ENCODE measurements at places on chromosomes 11 and 22.

GRCh38 chr11:121595717-121596161, 143.0 kb upstream of the SORL1-AS1 start:
- DNase-seq = peak; percentile 35

- DNase-seq = no peak
Observed at GRCh38 chr11:76339221-76339620, 41.7 kb downstream of the THAP12 start.

DNA sequence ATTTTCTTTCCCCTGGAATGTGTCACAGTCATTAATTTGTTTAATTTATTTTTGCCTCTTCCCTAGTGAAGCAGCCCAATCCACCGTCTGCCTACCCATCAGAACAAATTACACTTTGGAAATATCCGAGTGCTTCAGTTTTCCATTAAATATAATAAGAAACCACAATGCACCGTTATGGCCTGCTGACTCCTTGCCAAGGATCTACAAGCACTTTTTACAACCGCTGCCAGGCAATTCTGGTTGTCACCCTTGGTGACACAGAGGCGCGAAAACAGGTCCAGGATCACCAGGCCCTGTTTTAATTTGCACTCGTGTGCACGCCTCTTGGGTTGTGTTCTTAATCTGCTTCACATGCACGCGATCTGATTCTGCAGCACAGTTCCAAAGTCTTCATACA, 43.9 kb downstream of the KIRREL3 start:
- DNase-seq = no peak

DNA sequence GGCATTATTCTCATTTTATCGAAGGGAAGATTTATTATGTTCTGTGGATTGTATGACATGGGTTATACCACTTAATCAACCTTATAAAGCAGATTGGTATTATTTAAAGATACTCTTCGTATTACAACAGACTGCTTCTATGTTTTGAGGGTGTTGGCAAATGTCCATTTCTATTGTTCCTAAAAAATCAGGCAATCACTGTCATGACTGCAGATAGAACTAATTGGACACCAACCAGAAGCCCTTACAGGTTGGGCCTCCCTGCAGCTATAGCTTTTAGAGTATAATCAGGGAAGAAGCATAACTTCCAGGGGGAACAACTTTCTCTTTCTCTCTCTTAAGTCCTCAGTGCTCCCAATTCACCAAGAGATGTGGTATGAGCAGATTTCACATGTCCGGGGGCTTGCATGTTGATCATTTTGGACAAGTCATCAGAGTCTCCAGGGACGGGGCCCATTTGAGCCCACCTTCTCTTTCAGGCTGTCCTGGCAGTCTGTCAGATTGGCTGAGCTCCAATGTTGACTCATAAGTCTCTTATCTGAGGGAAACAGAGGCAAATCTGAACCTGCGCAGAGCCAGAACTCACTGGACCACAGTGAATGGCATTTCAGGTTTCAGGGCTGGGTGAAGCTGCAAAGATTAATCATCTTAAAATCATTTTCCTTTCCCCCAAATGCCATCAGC, 264.0 kb upstream of the CCDC90B start:
- DNase-seq = no peak

DNA sequence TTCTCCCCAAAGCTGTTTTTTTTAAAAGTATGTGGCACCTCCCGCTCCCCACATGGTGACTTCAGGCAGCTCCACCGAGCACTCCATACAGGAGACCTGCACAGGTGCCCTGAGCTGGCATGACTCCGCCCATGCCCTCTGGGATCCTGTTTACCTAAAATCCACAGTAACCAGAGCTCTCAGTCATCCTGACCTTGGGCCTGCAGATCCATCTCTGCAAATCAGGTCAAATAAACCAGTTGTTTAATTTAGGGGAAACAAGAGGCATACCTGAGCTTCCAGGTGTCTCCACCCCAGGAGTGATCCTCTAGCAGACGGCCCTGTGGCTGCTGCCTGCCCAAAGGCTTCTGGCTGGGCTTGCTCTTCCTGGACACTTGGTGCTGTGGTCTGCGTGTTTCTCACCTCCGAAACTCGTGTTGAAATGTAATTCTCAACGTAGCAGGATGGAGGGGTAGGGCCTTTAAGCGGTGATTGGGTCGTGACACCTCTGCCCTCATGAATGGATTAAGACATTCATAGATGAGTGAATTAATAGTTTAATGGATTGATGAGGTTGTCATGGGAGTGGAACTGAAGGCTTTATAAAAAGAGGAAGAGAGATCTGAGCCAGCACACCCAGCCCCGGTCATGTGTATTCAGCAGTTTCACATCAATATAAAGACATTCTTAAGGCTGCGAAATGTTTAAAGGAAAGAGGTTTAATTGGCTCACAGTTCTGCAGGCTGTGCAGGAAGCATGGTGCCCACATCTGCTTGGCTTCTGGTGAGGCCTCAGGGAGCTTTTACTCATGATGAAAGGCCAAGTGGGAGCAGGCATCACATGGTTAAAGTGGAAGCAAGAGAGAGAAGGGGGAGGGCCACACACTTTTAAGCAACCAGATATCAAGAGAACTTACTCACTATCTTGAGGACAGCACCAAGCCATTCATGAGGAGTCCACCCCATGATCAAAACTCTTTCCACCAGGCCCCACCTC, 34.1 kb downstream of the LINC01488 start:
- no peak for DNase-seq

DNA sequence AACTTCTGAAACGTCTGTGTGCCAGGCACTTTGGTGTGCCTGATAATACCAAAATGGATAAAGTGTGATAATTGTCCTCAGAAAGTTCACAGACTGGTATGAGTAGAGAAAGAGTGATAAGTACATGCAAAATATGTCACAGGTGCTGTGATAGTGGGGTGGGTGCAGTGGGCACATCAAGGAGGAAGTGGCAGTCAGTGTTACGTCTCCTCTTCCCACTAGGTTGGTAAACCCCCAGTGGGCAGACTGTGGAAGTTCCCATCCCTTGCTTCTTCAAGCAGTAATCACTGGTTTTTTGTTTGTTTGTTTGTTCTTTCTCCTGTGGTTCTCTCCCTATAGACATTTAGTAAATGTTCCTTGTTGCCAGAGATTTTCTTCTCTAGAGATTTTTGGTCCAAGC, 5.4 kb downstream of the RNF121 start:
- no peak for DNase-seq

Data from smooth muscle cell of the brain vasculature (primary cell).